ENCODE measurements at places on chromosomes 7 and 10.

- no peak for DNase-seq
Measured at GRCh38 chr7:94578614-94579013, 69.0 kb downstream of the CASD1 start.

GRCh38 chr7:2597273-2597640, 34.5 kb upstream of the TTYH3 start:
- no peak for DNase-seq

DNA sequence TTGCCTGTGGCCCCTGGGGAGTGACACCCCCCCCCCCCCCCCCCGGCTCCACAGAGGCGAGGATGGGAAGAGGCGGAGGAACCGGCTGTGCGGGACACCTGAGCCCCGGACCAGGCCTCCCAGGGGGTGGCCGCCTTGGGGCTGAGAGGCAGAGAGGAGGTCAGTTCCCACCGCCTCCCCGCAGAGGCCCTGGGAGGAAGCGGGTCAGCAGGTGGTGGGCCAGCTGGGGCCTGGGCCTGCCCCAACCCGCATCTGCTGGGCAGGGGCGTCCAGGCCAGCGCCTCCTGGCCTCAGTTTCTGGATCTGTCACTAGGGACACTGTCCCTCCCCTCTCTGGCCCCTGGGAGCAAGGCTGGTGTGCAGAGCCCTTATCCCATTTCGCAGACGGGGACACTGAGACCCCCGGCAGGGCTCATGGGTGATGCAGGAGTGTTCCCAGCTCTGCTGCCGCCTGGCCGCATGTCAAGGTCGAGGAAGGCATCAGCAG, 14.6 kb upstream of the LFNG start:
- DNase-seq = no peak

- DNase-seq = no peak
Measured at GRCh38 chr7:30989824-30990672, 26.3 kb downstream of the GHRHR start.

DNA sequence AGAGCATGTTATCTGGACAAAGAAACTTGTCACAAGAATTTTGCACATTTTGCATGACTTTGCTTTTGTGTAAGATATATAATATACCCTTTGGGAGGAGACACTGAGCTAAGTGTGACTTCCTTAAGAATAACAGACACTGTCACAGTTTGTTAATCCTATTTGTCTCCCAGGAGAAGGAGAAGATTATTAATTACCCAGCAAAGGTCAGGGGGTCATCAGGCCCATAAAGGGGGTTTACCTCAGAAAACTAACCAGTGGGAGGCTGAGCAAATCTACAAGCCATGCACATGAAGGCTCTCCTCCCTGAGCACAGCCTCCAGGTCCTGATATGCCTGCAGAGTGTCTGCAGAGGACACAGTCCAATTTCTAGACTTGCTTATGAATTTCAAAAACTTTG, 10.1 kb upstream of the MET start:
- no peak for DNase-seq

- no peak for DNase-seq
Measured at GRCh38 chr10:100684688-100685235, 60.6 kb upstream of the PAX2 start.

DNA sequence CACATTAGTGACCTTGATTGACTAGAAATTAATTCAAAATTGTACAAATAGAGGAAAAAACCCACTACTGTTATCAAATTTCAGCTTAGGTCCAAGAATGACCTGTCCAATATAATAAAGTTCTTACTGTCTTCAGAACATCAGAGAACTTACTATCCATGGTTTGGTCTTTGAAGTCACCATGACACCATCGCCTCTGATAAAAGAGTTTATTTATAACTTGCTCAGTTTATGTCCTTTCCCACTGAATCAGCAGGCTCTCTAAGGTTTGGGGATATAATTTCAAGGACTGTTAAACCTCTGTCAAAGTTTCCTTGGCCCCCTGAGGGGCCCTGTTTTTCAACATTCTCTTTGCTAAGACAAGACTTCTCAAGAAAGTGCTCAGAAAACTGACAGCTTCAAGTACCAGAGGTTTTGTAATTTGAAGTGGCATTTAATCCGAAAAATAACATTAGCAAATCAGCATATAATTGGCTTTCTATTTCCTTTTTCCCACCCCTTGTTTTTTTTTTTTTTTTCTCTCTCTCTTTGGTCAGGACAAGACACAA, 191.7 kb upstream of the FERD3L start:
- no peak for DNase-seq

DNA sequence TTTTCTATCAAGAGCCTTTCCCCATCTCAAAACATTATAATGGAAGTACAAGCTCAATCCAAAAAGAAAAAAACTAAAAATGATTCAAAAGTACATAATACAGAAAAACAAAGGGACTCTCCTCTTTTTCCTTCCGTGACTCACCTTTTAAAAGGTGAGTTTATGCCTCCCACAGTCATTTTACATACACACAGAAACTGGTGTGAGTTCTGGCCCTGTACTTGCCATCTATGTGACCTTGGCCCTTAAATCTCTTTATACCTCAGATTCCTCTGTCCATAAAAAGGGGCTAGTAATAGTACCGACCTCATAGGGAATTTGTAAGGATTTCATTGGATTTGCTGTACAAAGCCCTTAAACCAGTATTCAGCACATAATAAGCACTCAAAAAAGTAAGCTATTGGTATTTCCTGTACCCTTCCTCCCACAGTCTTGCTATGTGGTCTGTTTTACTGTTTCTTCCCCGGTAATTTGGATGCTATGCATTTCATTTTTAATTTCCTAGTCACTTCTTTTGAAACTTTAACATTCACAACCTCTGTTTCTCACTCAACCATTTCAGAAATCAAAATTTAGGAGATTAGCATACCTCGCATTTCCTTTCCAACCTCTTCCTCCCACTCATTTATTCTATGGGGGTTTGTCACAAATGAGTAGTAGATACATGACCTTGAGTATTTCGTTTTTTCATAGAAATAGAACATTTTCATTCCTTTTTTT, 39.0 kb downstream of the STK17A start:
- no peak for DNase-seq

DNA sequence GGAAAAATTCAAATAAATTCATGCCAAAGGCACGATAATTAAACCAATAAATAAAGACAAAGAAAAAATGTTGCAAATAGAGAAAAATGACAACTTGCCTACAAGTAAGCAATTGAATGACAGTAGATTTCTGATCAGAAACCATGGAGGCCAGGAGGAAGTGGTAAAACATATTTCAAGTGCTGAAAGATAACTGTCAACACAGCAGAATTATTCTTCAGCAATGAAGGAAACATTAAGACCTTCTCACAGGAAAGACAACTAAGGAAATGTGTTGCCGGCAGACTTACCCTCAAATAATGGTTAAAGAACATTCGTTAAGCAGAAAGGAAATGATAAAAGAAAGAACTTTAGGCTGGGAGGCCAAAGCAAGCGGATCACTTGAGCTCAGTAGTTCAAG, 30.4 kb downstream of the RUNDC3B start:
- no peak for DNase-seq

DNA sequence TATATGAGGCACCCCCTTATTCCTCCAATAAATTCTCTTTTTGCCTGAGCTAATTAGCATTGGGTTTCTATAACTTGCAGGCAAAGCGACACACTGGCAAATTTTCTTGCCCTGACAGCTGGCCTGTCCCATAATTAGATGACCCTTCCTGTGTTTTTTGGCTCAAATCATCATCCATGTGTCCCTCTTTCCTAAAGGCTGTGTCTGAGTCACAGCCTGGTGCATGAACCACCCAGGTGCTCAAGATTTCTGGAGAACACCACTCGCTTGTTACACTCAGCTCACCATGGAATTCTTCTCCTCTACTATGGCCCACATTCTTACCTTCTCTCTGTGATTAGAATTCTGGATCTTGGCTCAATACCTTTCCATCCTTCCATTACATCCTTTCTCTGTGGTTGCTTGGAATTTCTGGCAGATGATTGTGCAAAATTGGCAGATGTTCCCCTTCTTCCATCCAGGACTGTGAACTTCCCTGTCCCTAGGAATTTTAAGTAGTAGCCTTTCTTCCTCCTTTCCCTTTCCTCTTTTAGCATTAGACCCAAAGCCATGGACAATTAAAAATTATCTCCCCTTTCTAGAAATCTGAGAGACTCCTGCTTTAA, 116.0 kb upstream of the ANKRD1 start:
- DNase-seq = no peak

DNA sequence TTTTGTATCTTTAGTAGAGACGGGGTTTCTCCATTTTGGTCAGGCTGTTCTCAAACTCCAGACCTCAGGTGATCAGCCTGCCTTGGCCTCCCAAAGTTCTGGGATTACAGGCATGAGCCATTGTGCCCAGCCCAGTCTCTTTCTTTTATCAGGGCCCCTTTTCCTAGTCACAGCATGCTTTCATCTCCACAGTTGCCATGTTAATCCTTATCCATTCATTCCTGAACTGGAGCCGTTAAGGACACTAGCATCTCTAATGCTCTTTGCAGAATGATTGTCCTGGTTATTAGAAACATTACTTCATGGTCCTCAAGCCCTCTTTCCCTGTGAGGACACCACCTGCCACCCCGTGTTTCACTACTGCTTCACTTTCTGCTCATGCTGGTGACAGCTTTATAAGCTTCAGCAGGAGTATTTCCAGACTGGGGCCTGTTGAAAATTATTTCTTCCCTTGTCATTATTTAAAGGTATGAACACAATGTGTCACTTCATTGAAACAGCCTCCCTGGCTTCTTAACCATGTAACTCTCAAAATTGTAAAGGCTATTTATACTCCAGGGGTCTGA, 313.9 kb downstream of the BMPER start:
- no peak for DNase-seq

DNA sequence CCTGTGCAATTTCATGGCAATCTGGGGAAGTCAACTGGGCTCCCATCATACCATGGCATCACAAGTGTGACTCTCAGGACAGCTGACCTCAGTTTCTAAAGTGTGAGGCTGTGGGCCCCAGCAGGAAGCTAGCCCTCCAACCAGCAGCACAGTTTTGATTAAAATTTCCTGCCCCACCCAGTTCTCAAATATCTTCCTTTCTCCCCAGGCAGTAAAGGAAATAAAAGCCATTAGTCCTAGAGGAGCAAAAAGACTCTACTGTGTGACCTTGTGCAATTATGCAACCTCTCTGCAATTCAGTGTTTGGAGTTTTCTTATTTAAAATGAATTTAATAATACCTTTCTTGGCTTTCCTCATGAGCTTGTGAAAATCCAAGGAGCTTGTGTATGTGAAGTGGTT, 143.1 kb upstream of the CDCA7L start:
- DNase-seq = no peak

GRCh38 chr7:82443547-82444219, at the start of gene CACNA2D1:
Gene CACNA2D1, minus strand, starts transcription at chr7:82443777.
- DNase-seq = no peak

DNA sequence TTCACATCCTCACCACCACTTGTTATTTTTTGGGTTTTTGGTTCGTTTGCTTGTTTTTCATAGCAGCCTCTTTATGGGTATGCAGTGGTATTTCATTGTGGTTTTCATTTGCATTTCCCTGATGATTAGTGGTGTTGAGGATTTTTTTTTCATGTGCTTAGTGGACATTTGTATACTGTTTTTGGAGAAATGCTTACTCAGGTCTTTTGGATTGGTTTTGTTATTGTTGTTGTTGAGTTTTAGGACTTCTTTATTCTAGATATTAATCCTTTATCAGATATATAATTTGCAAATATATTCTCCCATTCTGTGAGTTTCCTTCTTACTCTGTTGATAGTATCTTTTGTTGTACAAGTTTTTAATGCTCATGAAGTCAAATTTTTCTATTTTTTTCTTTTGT, 42.8 kb downstream of the GAD2 start:
- no peak for DNase-seq

DNA sequence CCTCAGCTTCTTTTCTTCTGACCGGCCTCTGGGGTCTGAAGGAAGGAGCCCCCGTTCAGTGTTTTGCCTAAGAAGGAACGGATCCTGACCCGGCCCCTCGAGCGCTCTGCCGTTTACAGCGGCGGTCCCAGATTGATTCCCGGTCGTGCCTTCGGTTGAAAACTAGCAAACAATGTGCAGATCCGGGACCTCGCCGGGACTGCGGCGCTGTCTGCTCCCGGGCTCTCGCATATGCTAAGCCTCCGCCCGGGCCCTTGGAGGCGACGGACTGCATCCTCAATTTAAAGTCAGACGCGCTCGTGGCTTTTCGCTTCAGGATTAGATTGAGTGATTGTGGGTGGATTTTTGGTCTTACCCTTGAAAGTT, 559 bp downstream of the DBF4 start:
- DNase-seq = peak; percentile 6

- no peak for DNase-seq
Measured at GRCh38 chr10:97904018-97904381, 54.4 kb downstream of the GOLGA7B start.

- no peak for DNase-seq
Measured at GRCh38 chr10:32371101-32371500, 24.1 kb upstream of the EPC1 start.

DNA sequence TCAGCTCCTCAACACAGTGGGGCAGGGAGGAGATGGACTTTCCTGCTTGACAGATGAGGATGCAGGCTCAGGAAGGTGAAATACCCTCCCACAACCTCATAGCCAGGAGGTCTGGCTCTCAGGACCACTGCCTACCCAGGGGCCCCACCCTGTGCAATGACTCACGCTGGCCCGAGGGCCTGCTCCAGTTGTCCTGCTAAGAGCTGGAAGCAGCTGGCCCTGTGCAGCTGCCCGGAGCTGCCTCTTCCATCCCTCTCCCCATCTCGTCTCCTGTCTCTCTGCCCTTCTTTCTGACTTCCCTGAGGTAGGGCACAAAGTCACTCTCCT, 123.9 kb downstream of the ZMIZ1 start:
- no peak for DNase-seq

DNA sequence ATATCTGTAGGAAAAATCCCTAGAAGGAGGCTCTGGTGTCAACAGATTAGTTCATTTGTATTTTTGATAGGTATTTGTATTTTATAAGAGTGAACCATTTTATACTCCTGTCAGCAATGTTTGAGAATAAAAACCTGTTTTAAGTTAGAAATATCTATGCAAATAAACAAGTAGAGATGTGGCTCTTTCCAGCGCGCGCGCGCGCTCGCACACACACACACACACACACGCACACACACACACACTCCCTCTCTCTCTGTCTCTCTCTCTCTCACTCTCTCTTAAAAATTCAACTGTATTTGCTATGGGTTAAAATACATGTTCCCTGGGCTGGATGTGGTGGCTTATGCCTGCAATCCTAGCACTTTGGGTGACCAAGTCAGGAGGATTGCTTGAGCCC, 113.9 kb downstream of the SUGCT start:
- no peak for DNase-seq

DNA sequence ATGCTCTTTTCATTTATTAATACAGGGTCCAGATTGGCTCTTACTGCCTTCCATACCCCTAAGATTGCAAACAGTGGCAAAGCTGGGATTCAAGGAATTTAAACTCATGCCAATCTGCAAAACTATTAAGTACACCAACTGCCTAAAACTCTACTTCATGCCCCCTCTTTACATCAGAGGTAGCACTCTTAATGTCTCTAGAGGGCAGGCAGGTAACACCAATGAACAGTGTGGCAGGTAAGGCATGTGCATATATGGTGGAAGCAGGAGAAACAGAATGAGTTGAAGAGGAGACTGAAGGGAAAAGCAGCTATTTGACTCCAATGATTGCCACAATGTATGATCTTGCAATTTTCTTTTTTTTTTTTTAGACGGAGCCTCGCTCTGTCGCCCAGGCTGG, 156.7 kb downstream of the BTAF1 start:
- no peak for DNase-seq

All from stimulated activated CD8-positive, alpha-beta memory T cell treated with anti-CD3 and anti-CD28 coated beads, Interleukin-4, amount 100 ng/mL, for 4 hours (primary cell).